ENCODE measurements at places on chromosomes 6 and 20. TPM values are rescaled to one million over a fixed set of nuclear protein-coding genes. Genes with fewer than 3 reads are reported as not detected.

SPDEF gene
- 0.15 TPM for total RNA-seq

OR12D3 gene
- total RNA-seq, result not detected

- no peak overlapping the region for H3K27ac ChIP-seq
- no peak for DNase-seq
- H3K4me3 ChIP-seq, result no peak overlapping the region
Observed at GRCh38 chr6:21402368-21402767, 191.2 kb upstream of the SOX4 start.

DNA sequence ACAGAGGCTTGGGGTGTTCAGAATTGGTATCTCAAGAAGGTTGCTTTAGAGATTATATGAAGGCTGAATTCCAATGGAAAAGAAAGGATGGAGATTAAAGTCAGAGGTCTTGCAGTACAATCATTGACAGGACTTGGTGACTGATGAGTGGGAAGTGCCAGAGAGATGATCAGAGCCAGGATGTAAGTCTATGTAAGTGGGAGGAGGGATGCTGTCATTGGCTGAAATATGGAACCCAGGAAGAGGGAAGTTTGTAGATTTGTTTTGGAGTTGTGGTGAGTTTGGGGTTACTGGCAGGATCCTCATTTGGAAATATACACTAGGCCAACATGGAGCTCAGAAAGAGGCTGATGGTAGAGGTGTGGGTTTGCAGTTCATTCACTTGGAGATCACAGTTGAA is 23.8 kb upstream of the TNFAIP3 start:
- H3K27ac ChIP-seq, result no peak overlapping the region
- no peak overlapping the region for H3K4me3 ChIP-seq
- no peak for DNase-seq
- no peaks in the 10 kb centered on the region for H3K4me1 ChIP-seq

- no peak overlapping the region for H3K4me3 ChIP-seq
- DNase-seq, result peak; percentile 21
- H3K27me3 ChIP-seq, result no peaks in the 10 kb centered on the region
- no peak overlapping the region for H3K27ac ChIP-seq
Observed at GRCh38 chr6:64330694-64331307, 695.2 kb downstream of the PHF3 start.

All from H1 (cell line).